Osteocyte (in vitro differentiated cells): ENCODE measurements at places on chromosomes 6 and 20. TPM values are rescaled to one million over a fixed set of nuclear protein-coding genes. Genes with fewer than 3 reads are reported as not detected.

- DNase-seq: no peak
Measured at GRCh38 chr6:113276601-113277000, 580.5 kb upstream of the MARCKS start.

DNA sequence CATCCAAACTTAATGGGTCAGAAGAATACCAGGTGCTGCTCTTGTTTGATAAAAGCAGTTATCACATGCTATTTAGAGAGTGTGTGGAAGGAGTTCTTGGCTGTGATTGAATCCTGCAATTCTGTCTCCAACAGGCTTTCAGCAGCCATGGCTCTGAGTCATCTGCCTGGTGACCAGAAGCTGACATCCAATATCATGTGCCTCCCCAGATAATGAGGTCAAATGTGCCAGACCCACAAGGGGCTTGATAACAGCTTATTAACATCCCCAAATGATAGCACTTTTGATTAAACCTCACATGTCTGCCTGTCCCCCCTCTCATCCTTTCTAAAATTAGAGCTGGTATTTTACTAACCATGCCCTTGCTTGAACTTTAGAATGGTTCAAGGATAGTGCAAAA is 175.7 kb upstream of the PLN start:
- no peak for DNase-seq

- DNase-seq: no peak
Measured at GRCh38 chr20:7516621-7517111, 423.6 kb downstream of the HAO1 start.

- DNase-seq: no peak
Measured at GRCh38 chr6:54307439-54307910, 766 bp upstream of the TINAG start.

The FBXO5 gene
- total RNA-seq: 8.6 and 8.9 TPM in 2 replicates

- DNase-seq: no peak
Measured at GRCh38 chr6:16654701-16655100, 106.6 kb downstream of the ATXN1 start.

- DNase-seq: no peak
Measured at GRCh38 chr6:155755452-155755851, 299.8 kb upstream of the NOX3 start.

The KCNK5 gene
- not detected in 2 replicates for total RNA-seq

The MDC1 gene
- 37.7 and 40.1 TPM in 2 replicates for total RNA-seq

GRCh38 chr6:142537612-142538478 is 236.0 kb downstream of the ADGRG6 start:
- no peak for DNase-seq

- no peak for DNase-seq
Measured at GRCh38 chr6:163346497-163346961, 68.0 kb upstream of the QKI start.

DNA sequence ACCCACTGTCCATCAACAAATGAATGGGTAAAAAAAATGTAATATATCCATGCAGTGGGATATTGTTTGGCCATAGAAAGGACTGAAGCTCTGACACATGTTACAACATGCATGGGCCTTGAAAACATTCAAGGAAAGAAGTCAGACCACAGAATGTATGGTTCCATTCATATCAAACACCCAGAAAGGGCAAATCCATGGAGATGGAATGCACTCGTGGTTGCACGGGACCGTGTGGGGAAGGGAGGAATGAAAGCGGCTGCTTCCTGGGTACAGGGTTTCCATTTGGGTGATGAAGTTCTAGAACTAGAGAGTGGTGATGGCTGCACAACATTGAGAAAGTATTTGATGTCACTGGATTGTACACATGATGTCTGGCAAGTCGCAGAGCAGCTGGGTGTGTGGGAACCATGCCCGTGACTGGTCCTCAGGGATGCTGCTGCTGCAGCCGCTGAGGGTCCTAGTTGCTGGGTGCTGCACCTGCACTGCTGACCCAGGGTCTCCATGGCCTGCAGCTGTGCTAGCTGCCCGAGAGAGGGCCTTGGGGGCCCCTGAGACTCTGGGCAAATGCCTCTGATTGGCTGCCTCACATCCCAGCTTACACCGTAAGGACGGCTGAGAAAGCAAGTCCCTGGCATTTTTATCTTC is 220.3 kb downstream of the NRN1 start:
- peak; percentile 73 for DNase-seq

GRCh38 chr6:10837009-10837621 is 1.2 kb downstream of the MAK start:
- DNase-seq: no peak

DNA sequence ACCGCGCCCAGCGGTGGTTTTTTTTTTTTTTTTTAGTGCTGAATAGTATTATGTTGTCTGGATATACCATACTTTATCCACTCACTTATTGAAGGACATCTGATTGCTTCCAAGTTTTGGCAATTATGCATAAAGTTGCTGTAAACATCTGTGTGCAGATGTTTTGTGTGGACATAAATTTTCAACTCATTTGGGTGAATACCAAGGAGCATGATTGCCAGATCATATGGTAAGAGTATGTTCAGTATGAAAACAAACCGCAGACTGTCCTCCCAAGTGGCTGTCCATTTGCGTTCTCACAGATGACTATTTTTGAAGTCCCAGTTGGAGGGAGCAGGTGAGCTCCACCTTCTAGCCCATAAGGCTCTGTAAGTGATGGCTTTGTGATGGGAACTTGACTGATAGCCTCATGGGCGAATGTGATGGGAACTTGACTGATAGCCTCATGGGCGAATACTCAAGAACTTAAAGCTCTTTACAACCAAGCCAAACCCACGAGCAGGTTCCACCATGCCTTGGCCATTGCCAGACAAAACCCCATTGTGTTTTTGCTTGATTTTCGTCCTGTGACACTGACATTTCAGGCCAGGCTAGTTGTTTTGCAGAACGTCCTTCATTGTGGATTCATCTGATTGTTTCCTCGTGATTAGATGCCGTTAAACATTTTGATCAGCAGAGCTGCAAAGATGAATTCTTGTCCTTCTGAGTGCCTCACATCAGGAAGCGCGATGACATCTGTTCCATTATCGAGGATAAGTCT is 51.0 kb downstream of the ZBTB2 start:
- DNase-seq: no peak

DNA sequence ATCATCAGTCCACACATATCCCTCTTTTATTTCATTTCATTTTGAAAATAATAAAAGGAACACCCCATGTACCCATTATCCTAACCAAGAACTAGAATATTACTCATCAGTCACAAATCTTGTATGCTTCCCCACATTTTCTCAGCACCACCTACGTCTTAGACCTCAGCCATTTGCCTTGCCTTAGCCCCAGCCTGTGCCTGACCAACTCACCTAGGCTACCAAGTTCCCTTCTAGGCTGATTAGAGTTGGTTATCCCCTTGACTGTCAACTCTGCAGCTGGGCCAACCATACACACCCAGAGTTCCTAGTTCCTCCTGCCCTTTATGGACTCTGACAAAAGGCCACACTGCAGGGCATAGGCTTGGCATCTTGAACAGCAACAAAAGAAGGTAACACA is 33.4 kb upstream of the IPCEF1 start:
- no peak for DNase-seq

DNA sequence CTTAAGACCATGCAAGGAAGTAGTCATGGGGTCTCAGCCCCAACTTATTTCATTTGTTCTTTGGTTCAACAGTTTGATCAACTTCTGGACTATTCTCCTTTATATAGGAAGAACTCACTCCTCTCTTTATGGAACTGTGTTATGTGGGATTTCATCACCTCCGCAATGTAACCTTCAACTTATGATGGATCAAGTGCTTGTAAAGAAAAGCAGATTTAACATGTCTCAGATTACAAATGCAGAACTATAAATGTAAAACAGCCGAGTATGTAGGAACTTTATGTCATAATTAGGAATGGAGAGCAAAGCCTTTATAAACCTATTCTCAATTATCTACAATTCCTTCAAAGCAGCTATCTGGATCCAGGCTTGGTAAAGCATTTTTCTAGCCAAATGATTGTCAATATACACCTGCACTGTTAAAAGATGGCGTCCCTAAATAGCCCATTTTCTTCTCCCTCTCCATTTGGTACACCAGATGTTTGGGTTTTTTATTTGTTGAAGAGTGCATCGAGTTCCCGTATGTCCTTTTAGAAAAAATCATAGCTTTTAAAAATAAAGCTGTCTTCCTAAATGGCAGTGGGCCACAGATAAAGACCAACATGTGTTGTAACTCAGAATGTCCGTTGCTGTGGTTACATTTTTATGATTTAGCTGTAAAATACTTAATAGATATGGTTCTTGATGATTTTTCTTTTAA is 985.1 kb upstream of the SLC35B3 start:
- DNase-seq: no peak

- DNase-seq: no peak
Measured at GRCh38 chr6:155499574-155499973, 43.9 kb upstream of the NOX3 start.

The TMEM170B gene
- 3.5 and 3.7 TPM in 2 replicates for total RNA-seq

DNA sequence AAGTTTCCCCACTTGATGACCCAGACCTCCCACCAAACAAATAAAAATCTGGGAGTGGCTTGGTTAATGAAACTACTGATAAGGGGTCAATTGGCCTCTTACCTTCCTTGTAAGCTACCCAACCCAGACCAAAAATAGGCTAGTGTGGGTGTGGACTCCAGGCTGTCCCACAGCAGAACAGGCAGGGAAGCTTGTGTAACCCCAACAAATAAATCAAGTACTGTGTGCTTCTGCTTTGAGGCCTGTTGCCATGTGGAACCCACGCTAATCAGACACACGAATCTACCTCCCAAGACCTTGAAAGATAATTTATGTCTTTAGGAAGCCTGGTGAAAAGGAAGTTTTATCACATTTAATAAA is 33.7 kb upstream of the PAQR8 start:
- no peak for DNase-seq

GRCh38 chr6:159935633-159936032 is 33.2 kb upstream of the IGF2R start:
- DNase-seq: peak; percentile 30

DNA sequence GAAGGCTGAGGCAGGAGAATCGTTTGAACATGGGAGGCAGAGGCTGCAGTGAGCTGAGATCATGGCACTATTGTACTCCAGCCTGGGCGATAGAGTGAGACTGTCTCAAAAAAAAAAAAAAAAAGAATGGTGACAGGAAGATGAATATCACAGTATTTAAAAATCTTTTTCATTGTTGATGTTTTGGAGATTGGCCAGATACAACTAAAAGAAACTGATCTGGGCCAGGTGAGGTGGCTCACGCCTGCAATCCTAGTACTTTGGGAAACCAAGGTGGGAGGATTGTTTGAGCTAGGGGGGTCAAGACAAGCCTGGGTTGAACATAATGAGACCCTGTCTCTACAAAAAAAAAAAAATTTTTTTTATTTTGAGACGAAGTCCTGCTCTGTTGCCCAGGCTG is 52.1 kb downstream of the TRAF3IP2 start:
- no peak for DNase-seq

The CDH4 gene
- total RNA-seq: 1.1 and 1.3 TPM in 2 replicates

DNA sequence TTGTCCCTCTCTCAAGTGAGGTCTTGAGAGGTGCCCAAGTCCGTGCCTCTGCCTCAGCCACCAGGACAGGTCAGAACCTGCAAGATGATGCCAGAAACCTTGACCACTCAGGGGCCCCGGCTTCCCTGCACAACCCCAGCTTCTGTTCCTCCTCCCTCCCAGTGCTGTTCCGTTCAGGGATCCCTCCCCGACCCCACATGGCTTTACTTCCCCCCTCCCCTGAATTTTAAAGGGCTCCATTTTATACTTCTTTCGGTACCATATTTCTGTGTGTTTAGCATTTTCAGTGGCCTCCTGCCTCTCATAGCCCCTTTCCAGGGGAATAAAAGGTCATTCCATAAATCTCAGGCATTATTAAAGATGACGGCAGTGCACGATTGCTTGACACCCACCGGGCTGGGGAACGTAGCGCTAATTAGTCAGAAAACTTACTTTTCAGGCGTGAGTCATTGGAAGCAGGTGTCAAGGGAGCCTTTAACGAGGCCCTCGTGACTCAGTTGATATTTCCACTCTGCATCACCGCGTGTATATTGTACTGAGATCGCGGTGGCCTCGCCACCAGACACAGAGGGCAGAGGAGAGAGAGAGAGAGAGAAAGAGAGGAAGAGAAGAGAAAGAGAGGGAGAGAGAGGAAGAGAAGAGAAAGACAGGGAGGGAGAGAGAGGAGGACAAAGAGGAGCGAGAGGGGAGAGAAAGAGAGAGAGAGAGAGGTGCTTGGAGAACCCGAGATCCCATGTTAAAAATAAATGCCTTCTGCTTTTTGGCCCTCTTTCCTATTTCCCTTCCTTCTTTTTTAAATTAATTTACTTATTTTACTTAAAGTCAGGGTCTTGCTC is 21.3 kb downstream of the KCNG1 start:
- no peak for DNase-seq

The ZDHHC14 gene
- 8.3 and 9.1 TPM in 2 replicates for total RNA-seq

- DNase-seq: no peak
Measured at GRCh38 chr6:160272707-160273106, 14.1 kb upstream of the SLC22A2 start.

GRCh38 chr6:30325873-30326525 is 728 bp upstream of the TRIM39 start:
- no peak for DNase-seq

GRCh38 chr6:139927236-139927635 is 552.8 kb upstream of the CITED2 start:
- no peak for DNase-seq

The TDP2 gene
- 31.5 and 31.8 TPM in 2 replicates for total RNA-seq

GRCh38 chr6:139569566-139569965 is 195.1 kb upstream of the CITED2 start:
- no peak for DNase-seq

GRCh38 chr6:43934183-43934802 is 164.3 kb downstream of the VEGFA start:
- DNase-seq: no peak

DNA sequence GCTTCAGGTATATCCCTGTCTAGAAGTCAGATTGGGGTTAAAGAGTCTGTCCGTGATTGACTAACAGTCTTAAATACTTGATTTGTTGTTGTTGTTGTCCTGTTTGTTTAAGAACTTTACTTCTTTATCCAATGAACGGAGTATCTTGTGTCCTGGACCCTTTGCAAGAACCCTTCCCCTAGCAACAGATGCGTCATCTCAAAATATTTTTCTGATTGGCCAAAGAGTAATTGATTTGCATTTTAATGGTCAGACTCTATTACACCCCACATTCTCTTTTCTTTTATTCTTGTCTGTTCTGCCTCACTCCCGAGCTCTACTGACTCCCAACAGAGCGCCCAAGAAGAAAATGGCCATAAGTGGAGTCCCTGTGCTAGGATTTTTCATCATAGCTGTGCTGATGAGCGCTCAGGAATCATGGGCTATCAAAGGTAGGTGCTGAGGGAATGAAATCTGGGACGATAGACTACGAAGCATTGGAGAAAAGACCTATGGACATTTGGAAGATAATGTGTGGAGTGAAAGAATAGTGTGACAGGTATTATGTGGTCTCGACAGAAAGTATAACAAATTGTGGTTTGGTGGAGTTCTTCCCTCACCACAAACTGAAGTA is at the start of gene HLA-DRA:
HLA-DRA (plus strand) TSS at position 286 of the 613 bp plus-strand sequence; CDS start at position 350, 64 bp downstream.
- no peak for DNase-seq
